T-helper 1 cell (primary cell): ENCODE measurements at places on chromosomes 1 and 21.

GRCh38 chr1:25198663-25199252 is 33.5 kb downstream of the SYF2 start:
- no peak for DNase-seq

- peak; percentile 52 for DNase-seq
These were observed 24.7 kb downstream of the CDK18 start for GRCh38 chr1:205528887-205529825.

DNA sequence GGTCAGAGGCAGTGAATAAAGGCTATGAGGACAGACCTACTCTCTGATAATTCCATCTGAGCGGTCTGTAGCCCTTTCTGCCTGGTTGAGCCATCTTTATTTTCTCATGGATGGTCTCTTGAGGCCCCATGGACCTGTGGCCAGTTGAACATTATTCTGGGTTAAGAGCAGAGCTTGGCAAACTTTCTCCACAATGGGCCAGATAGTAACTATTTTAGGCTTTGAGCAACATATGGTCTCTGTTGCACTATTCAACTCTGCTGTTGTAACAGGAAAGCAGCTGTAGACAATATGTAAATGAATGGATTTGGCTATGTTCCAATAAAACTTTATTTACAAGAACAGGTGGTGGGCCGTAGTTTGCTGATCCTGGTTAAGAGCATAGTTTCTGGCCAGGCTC is 62.7 kb downstream of the KAZN start:
- DNase-seq, result no peak

DNA sequence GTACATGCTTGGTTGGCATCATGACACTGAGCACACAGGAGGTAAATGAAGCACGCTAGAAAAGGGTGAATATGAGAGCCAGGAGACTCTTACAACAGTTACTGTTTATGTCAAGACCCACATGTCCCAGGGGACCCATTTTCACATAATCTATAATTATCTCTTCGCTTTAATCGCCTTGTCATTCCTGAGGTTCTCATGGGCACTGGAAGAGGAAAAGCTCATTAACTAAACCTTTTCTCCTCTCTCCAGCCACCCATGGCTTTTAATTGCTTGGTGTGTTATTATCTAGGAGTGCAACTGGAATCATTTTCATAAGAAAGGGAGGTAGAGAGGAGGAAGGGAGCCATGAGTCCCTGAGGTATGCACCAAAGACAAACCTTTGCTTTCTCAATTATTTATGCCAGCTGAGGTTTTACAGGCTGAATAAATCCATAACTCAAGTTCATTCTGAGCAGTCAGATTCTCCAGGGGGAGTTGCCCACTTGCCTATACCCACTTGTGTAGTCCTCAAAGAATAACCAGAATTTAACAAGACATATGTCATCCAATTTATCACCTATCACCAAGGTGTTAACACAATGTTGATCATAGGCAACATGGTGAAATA is 77.4 kb downstream of the ACBD6 start:
- no peak for DNase-seq

GRCh38 chr1:98794196-98794886 is 132.8 kb downstream of the SNX7 start:
- peak; percentile 64 for DNase-seq

GRCh38 chr1:33396188-33397124 is 34.4 kb downstream of the PHC2 start:
- no peak for DNase-seq

DNA sequence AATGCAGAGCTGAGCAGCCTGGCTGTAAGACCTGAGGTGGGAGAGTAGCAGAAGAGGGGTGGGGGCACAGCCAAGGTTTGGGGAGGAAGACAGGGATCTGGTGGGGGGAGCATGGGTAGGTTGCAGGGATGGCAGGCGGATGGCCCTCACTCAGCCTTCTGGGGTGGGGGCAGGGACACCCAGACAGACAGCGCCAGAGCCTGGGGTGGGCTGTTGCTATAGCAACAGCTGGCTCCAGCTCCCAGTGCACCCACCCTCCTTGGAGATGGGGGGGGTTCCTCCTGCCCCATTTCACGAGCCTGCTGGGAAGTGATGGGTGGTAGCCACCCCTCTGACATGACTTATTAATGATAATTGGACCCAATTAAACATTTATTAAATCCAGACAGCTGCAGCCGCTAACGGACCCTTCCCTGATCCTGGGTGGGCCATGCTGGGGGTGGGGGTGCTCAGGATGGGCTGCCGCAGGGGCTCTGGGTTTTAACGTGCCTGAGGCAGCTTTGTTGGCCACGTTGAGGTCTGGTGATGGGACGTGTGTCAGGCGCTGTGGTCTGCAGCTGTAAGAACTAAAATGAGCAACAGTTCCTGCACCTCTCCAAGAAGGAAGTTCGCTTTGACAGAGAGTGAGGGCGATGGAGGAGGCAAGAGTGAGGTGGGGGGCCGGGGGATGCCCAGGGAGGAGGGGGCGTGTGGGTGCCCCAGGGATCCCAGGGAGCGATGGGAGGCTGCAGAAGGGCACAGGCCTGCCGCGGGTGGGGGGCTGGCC is 19.4 kb downstream of the AGRN start:
- DNase-seq, result no peak

- no peak for DNase-seq
These were observed 52.2 kb upstream of the TARBP1 start for GRCh38 chr1:234531151-234531635.

DNA sequence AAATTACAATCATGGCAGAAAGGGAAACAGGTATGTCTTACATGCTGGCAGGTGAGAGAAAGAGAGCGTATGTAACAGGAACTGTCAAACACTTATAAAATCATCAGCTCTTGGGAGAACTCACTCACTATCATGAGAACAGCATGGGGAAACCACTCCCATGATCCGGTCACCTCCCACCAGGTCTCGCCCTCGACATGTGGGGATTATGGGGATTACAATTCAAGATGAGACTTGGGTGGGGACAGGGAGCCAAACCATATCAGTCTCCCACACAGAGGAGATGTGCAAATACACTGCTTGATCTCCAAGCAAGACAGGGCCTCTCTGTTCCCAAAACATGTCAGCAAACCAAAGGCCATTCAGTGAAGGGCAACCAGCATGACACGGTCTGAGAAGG is 27.4 kb downstream of the LMX1A start:
- no peak for DNase-seq
